T-cell (primary cell): ENCODE measurements at places on chromosomes 11 and 22. TPM values are rescaled to one million over a fixed set of nuclear protein-coding genes. Genes with fewer than 3 reads are reported as not detected.
A peak's percentile ranks its signal among the peaks of the same experiment; 100 is the strongest.

The CNTF gene
- 2.4 TPM for total RNA-seq

The ART1 gene
- total RNA-seq, result not detected

The RASL10A gene
- 1.2 TPM for total RNA-seq

The ENTHD1 gene
- total RNA-seq, result 0.23 TPM

The SDHD gene
- 54.3 TPM for total RNA-seq

The C11orf87 gene
- total RNA-seq, result not detected

The KRTAP5-9 gene
- 0.33 TPM for total RNA-seq

The MPZL2 gene
- 0.85 TPM for total RNA-seq

The HPS4 gene
- total RNA-seq, result 38.7 TPM

- peaks cover 3% of the 10 kb centered on the region for H3K4me1 ChIP-seq
- no peaks in the 10 kb centered on the region for H3K27me3 ChIP-seq
- H3K27ac ChIP-seq, result no peak overlapping the region
- DNase-seq, result no peak
- peaks cover 17% of the 10 kb centered on the region for H3K36me3 ChIP-seq
Measured at GRCh38 chr22:43128928-43129424, 14.2 kb downstream of the MCAT start.

- no peak for DNase-seq
- H3K4me3 ChIP-seq, result no peak overlapping the region
- no peaks in the 10 kb centered on the region for H3K36me3 ChIP-seq
Measured at GRCh38 chr11:34953955-34954354, 37.5 kb downstream of the PDHX start.

GRCh38 chr22:39144101-39144767 lies 8.2 kb downstream of the CBX7 start:
- H3K27me3 ChIP-seq, result no peaks in the 10 kb centered on the region
- H3K27ac ChIP-seq, result peak overlapping the region; percentile 61
- H3K4me3 ChIP-seq, result peak overlapping the region; percentile 91
- H3K4me1 ChIP-seq, result peaks cover 5% of the 10 kb centered on the region
- DNase-seq, result peak; percentile 67

- H3K4me1 ChIP-seq, result peaks cover 1% of the 10 kb centered on the region
- no peak overlapping the region for H3K27ac ChIP-seq
- H3K27me3 ChIP-seq, result peaks cover 32% of the 10 kb centered on the region
- H3K4me3 ChIP-seq, result no peak overlapping the region
- H3K36me3 ChIP-seq, result no peaks in the 10 kb centered on the region
- DNase-seq, result no peak
Measured at GRCh38 chr11:69551963-69552362, 70.5 kb downstream of the LINC01488 start.

DNA sequence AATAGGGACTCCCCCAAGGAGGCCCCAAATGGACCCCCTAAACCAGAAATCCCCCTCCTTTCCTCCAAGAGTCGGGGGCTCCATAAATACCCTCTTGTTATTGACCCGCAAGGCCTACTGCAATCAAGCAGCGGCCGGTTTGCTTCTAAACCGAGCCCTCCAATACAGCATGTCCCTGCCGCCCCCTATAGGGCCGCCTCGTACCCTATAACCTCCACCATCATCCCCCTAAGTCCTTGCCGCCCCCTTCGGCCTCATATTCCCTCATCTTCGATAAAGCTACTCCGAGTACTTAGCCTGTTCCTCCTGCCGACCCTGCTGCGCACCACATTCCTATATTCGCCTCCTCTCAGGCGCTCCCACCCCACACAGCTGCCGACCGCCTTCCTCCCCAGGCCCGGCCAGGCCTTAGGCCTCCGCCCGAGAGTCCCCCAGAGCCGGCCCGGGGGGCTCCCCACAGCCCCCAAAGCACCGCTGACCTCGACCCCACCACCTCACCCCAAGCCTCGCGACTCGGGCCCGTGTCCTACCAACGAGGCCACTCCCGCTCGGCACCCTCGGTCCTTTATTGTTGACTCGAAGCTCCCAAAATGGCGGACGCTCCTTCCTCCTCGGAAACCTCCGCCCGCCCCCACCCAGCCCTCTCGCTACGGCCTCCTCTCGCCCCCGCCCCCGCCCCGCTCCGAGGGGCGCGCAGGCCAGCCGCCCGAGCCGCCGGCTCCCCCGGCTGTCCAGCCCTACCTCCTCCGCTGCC lies 430 bp downstream of the DDX6 start:
- H3K27me3 ChIP-seq, result no peaks in the 10 kb centered on the region
- H3K4me3 ChIP-seq, result peak overlapping the region; percentile 99
- DNase-seq, result peak; percentile 45
- peaks cover 9% of the 10 kb centered on the region for H3K36me3 ChIP-seq
- peaks cover 41% of the 10 kb centered on the region for H3K4me1 ChIP-seq
- peak overlapping the region; percentile 99 for H3K27ac ChIP-seq

DNA sequence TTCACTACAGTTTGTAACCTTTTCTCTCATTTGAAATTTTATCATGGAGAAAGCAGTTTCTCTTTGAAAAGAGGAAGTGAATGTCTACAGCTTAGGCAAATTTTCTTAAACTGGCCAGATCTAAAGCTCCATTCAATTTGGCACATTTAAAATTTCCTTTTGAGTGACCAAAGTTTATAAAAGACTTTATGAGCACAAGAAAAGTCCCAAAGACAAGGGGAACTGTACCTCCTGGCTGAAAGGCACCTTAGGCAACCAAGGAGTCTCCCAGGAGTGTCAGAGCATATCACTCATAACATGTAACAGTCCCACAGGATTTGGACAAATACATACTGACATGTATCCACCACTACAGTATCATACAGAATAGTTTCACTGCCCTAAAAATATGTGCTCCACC lies 41.3 kb downstream of the NARS2 start:
- DNase-seq, result no peak
- no peaks in the 10 kb centered on the region for H3K4me1 ChIP-seq
- H3K4me3 ChIP-seq, result no peak overlapping the region
- no peaks in the 10 kb centered on the region for H3K27me3 ChIP-seq
- H3K36me3 ChIP-seq, result no peaks in the 10 kb centered on the region

- H3K27me3 ChIP-seq, result no peaks in the 10 kb centered on the region
- H3K4me1 ChIP-seq, result peaks cover 87% of the 10 kb centered on the region
- DNase-seq, result peak; percentile 47
Measured at GRCh38 chr22:17774206-17774925, at the start of gene BID. BID (minus strand) TSS chr22:17774469; CDS start chr22:17750116, 24,353 bp downstream.

DNA sequence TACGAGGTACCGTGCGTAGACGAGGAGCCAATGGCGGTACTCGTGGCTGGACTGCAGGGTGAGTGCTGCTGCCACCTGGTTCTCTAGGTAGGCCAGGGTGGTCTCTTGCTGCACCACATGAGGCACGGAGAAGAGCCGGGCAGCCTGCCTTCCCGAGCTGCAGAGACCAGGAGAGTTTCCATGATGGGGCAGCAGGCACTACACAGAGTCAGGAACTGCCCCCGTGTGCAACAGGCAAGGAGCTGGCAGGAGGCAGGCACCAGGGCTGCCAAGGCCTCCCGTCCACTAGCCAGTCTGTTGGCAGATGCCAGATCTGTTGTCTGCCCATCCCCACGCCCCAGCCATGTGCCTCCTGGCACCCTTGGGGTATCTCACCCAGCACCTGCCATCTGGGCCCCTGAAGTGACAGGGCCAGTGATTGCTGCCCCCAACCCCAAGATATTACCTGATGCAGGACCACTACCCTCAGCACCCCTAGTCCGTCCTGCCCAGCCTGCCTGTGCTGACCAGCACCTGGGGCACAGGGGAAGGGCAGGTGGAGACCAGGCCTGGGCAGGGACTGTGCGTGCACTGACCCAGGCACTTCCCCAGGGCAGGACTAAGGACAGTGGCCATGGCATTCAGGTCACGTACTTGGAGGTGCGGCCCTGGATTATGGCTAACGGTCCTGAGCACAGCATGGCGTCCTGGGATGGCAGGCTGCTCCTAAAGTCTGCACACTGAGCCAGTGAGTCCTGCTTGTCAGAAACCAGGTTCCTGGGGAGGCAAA lies 62.0 kb upstream of the CLTCL1 start:
- no peak overlapping the region for H3K4me3 ChIP-seq
- H3K27ac ChIP-seq, result no peak overlapping the region
- no peaks in the 10 kb centered on the region for H3K27me3 ChIP-seq
- no peaks in the 10 kb centered on the region for H3K4me1 ChIP-seq
- DNase-seq, result no peak

GRCh38 chr22:29138556-29139305 lies 65.9 kb downstream of the KREMEN1 start:
- no peaks in the 10 kb centered on the region for H3K4me1 ChIP-seq
- H3K27ac ChIP-seq, result no peak overlapping the region
- no peak for DNase-seq
- H3K27me3 ChIP-seq, result peaks cover 28% of the 10 kb centered on the region
- no peaks in the 10 kb centered on the region for H3K36me3 ChIP-seq

DNA sequence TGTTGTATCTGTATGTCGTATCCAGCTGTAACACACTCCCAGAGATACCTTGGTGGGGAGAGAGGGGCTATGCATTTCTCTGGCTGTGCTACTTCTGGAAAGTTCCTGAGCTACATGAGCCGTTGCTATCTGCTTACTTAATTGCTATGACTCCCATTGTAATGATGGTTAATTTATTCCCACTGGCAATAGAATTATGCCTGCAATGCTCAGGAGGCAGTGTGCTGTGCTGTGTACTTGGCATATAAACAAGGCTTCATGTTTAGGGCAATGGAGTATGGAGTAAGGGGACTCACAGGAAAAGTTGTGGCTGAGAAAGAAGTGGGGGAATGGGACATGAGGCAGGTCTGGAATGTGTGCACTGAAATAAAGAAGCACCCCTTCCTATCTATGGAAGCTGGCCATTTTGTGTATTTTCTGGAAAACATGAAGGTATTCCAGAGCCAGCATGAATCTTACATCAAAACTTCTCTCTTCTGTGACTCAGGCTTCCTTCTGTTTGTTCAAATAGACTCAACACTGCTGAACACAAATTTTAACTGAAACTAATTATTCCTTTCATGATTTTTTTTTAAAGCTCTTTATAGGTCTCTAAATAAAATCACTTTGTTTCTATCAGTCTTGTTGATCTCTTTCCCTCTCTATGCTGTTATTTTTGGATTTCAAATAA lies 40.6 kb downstream of the CD44 start:
- H3K4me1 ChIP-seq, result peaks cover 62% of the 10 kb centered on the region
- H3K36me3 ChIP-seq, result peaks cover 4% of the 10 kb centered on the region
- no peak for DNase-seq
- H3K27me3 ChIP-seq, result no peaks in the 10 kb centered on the region

GRCh38 chr11:113839842-113840241 lies 35.5 kb downstream of the USP28 start:
- no peak overlapping the region for H3K27ac ChIP-seq
- DNase-seq, result no peak
- no peaks in the 10 kb centered on the region for H3K27me3 ChIP-seq

- no peaks in the 10 kb centered on the region for H3K36me3 ChIP-seq
- H3K4me3 ChIP-seq, result no peak overlapping the region
- H3K27me3 ChIP-seq, result peaks cover 5% of the 10 kb centered on the region
- H3K27ac ChIP-seq, result no peak overlapping the region
- H3K4me1 ChIP-seq, result no peaks in the 10 kb centered on the region
- DNase-seq, result no peak
Measured at GRCh38 chr11:86577644-86578636, 94.5 kb downstream of the ME3 start.

DNA sequence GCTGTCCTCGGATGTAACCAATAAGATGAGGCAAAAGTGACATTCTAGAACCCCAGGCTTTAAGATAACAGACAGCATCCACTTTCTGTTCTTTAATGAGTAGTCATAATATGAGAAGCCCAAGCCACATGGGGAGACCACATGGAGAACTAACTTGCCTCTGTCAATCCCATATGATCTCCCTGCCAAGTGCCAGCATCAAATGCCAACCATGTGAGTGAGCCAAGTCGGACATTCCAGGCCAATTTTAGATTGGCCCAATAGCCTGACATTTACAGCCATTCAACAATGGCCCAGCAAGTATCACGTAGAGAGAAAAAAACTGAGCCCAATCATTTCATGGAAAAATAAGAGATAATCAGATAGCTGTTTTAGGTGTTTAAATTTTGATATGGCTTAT lies 2048.3 kb upstream of the RAG2 start:
- H3K4me3 ChIP-seq, result no peak overlapping the region
- no peak overlapping the region for H3K27ac ChIP-seq
- H3K36me3 ChIP-seq, result no peaks in the 10 kb centered on the region
- H3K27me3 ChIP-seq, result no peaks in the 10 kb centered on the region

- H3K4me1 ChIP-seq, result peaks cover 10% of the 10 kb centered on the region
- H3K27me3 ChIP-seq, result peaks cover 26% of the 10 kb centered on the region
- peaks cover 8% of the 10 kb centered on the region for H3K36me3 ChIP-seq
- H3K27ac ChIP-seq, result no peak overlapping the region
- peak; percentile 35 for DNase-seq
- peak overlapping the region; percentile 91 for H3K4me3 ChIP-seq
Measured at GRCh38 chr11:70270877-70271648, 573 bp downstream of the PPFIA1 start.

DNA sequence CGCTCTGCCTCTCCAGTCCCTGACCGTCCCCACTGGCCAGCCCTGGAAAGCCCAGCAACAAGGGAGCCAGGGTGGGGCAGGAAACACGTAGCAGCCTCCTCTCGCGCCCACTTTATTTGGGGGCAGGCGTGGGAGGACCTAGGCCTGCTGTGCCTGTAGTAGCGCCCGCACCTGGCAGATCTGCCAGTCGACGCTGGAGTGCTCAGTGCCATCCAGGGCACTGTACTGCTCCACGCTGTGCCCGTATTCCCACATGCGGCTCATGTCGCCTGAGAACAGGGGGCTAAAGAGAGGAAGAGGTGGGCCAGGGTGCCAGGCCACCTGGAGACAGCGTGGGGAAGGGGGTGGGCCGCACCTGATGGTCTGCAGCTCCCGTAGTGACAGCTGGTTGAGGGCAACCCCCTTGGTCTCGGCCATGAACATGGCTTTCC lies 17.0 kb upstream of the DRICH1 start:
- H3K27me3 ChIP-seq, result no peaks in the 10 kb centered on the region
- no peak overlapping the region for H3K4me3 ChIP-seq
- DNase-seq, result no peak
- no peak overlapping the region for H3K27ac ChIP-seq

GRCh38 chr11:64887757-64888405 lies 9.5 kb upstream of the EHD1 start:
- H3K4me3 ChIP-seq, result peak overlapping the region; percentile 23
- peaks cover 37% of the 10 kb centered on the region for H3K4me1 ChIP-seq
- peaks cover 5% of the 10 kb centered on the region for H3K36me3 ChIP-seq
- H3K27me3 ChIP-seq, result no peaks in the 10 kb centered on the region
- peak; percentile 74 for DNase-seq

GRCh38 chr11:73217131-73217809 lies 811 bp upstream of the P2RY2 start:
- no peak overlapping the region for H3K27ac ChIP-seq
- no peak for DNase-seq
- no peak overlapping the region for H3K4me3 ChIP-seq
- H3K4me1 ChIP-seq, result peaks cover 15% of the 10 kb centered on the region
- no peaks in the 10 kb centered on the region for H3K36me3 ChIP-seq

GRCh38 chr11:66115638-66116301 lies 45.7 kb downstream of the PACS1 start:
- peak overlapping the region; percentile 15 for H3K4me3 ChIP-seq
- H3K27ac ChIP-seq, result peak overlapping the region; percentile 71
- H3K36me3 ChIP-seq, result no peaks in the 10 kb centered on the region
- H3K4me1 ChIP-seq, result peaks cover 77% of the 10 kb centered on the region
- H3K27me3 ChIP-seq, result no peaks in the 10 kb centered on the region

GRCh38 chr11:112785719-112786118 lies 175.5 kb upstream of the NCAM1 start:
- DNase-seq, result no peak
- no peaks in the 10 kb centered on the region for H3K4me1 ChIP-seq
- no peak overlapping the region for H3K27ac ChIP-seq
- H3K36me3 ChIP-seq, result no peaks in the 10 kb centered on the region
- peaks cover 4% of the 10 kb centered on the region for H3K27me3 ChIP-seq
- H3K4me3 ChIP-seq, result no peak overlapping the region
